ENCODE measurements at places on chromosomes 5 and 9.
A peak's percentile ranks its signal among the peaks of the same experiment; 100 is the strongest.

DNA sequence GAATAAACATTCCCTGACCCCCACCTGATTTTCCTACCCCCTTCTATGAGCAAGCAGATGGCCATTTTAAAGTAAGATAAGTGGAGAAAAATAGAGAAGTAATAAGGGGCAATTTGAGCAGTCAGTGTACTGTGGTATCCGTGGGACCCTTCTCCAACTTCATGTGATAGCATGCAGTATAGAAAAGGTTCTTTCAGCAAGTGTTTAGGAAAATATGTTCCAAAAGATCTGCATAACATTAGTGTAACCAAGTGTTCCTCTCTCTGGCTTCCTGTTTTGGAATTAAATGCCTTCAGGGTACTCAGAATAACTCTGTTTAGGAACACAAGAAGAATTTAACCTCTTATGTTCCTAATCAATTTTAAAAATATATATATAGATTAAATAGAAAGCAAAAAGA lies 134.9 kb downstream of the ATG10 start:
- DNase-seq, result no peak

DNA sequence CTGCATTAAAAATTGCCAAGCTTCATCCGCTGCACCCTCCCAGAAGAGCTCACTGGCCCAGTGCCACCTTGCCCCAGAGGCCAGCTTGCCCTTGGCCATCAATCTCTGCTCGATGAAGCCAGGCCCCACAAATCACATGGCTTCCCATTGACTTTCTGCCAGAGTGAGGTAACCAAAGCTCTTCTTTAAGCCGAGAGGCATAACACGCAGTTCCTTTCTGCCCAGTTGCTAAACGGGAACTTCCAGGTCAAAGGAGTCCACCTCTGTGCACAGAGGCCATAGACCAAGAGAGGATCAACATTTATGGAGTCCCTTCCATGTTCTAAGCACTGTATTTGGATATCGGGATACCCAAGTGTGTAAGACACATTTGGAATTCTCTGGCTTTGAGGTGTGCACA lies 208.8 kb downstream of the KIF4B start:
- no peak for DNase-seq

GRCh38 chr9:23539311-23539710 lies 286.7 kb downstream of the ELAVL2 start:
- DNase-seq, result no peak

GRCh38 chr5:180803181-180804128 lies 849 bp upstream of the MGAT1 start:
- peak; percentile 79 for DNase-seq
